ENCODE measurements at places on chromosomes 3 and 15. TPM values are rescaled to one million over a fixed set of nuclear protein-coding genes. Genes with fewer than 3 reads are reported as not detected.

LTF gene
- total RNA-seq: not detected

GPR27 gene
- 3.3 TPM for total RNA-seq

SLC28A1 gene
- not detected for total RNA-seq

CCDC9B gene
- 19.9 TPM for total RNA-seq

TRH gene
- total RNA-seq: not detected

TGM4 gene
- total RNA-seq: 0.23 TPM

LRRC34 gene
- total RNA-seq: not detected

P2RY14 gene
- total RNA-seq: not detected

MYEF2 gene
- 15.3 TPM for total RNA-seq

VEPH1 gene
- total RNA-seq: 0.53 TPM

CA12 gene
- total RNA-seq: 187 TPM

TLR9 gene
- not detected for total RNA-seq

MEIS2 gene
- total RNA-seq: 6.7 TPM

SNX22 gene
- total RNA-seq: 1.2 TPM

SCN5A gene
- 0.89 TPM for total RNA-seq

CHRFAM7A gene
- total RNA-seq: 4.4 TPM
